Uterus (tissue), 4 donors: ENCODE measurements at places on chromosomes 6 and 20. TPM values are rescaled to one million over a fixed set of nuclear protein-coding genes. Genes with fewer than 3 reads are reported as not detected.

OLIG3 gene
- not detected for total RNA-seq

HNF4A gene
- total RNA-seq = not detected

WFDC5 gene
- not detected for total RNA-seq

DHX35 gene
- total RNA-seq = 23.5 TPM

IMPG1 gene
- total RNA-seq = 0.14 TPM

HLA-DRB5 gene
- total RNA-seq = 171 TPM

PTPRT gene
- not detected for total RNA-seq

CD40 gene
- 36.5 TPM for total RNA-seq

SLA2 gene
- total RNA-seq = not detected

C6orf163 gene
- not detected for total RNA-seq

SLC16A10 gene
- total RNA-seq = under 0.01 TPM

HAO1 gene
- total RNA-seq = not detected

RAET1L gene
- total RNA-seq = not detected

VARS2 gene
- 12.6 TPM for total RNA-seq

BEND3 gene
- 9.1 TPM for total RNA-seq

AAR2 gene
- total RNA-seq = 20.9 TPM

LINC00237 gene
- total RNA-seq = not detected

GCLC gene
- total RNA-seq = 41.0 TPM

GPX5 gene
- not detected for total RNA-seq

NDUFAF4 gene
- 88.6 TPM for total RNA-seq

LYRM4 gene
- 33.0 TPM for total RNA-seq

ASCC3 gene
- total RNA-seq = 92.4 TPM

KIF25 gene
- not detected for total RNA-seq

DDX27 gene
- total RNA-seq = 35.8 TPM

DEFB128 gene
- not detected for total RNA-seq

MYMX gene
- total RNA-seq = not detected

BEND6 gene
- total RNA-seq = 10.2 TPM

RHAG gene
- total RNA-seq = 3.2 TPM

MRPL18 gene
- total RNA-seq = 49.6 TPM

MMP24 gene
- 2.3 TPM for total RNA-seq

SUN5 gene
- total RNA-seq = not detected

DLK2 gene
- total RNA-seq = 1.9 TPM

RPP21 gene
- total RNA-seq = 55.6 TPM

KCNK15 gene
- 4.4 TPM for total RNA-seq

SLC22A16 gene
- total RNA-seq = 2.9 TPM

AGER gene
- total RNA-seq = not detected

GHRH gene
- not detected for total RNA-seq

GTF3C6 gene
- 43.4 TPM for total RNA-seq

B4GALT5 gene
- 59.0 TPM for total RNA-seq

PBOV1 gene
- total RNA-seq = not detected

NKX2-4 gene
- total RNA-seq = not detected

FAM83B gene
- 3.6 TPM for total RNA-seq

HLA-DRB1 gene
- total RNA-seq = 136 TPM

LAMA2 gene
- 154 TPM for total RNA-seq

PGBD1 gene
- total RNA-seq = 2.6 TPM

DDO gene
- not detected for total RNA-seq
